ENCODE measurements at places on chromosomes 11 and 22.
A peak's percentile ranks its signal among the peaks of the same experiment; 100 is the strongest.

DNA sequence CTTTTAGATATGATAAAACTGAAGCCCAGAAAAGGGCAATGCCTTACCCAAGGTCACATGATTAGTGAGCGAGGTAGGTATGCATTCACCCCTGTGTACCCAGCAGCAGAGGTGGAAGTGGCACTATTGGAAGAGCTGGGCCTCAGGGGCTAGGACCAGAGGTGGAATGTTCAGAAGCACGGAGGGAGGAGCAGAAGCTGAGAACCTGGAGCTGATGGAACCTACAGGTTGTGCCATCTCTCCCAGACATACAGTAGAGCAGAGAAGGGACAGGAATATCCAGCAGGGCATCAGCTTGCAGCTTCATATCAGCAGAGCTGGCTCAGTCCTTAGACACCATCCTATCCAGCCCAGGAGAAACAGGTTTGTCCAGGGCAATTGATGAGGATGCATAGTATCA, 14.6 kb upstream of the FCHSD2 start:
- DNase-seq: no peak

DNA sequence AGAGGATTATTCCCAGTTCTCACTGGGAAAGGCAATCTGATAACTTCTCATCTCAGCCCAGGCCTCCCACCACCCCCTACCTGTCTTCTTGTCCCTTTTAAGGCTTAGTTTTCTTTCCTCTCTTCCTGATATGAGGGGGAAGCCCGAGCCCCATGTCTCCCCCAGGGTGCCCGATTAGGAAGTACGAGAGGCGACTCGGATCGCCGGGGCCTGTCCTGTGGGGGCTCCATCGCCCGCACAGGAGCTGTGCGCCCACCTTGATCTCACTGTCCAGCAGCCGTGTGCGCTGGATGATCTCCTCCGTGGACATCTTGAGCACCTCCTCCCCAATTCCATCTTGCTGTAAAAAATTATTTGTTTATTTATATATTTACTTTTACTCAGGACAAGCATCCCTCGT, 628 bp downstream of the PSMC3 start:
- DNase-seq: no peak

GRCh38 chr11:94519478-94520084, 7.3 kb downstream of the C11orf97 start:
- DNase-seq: peak; percentile 32

DNA sequence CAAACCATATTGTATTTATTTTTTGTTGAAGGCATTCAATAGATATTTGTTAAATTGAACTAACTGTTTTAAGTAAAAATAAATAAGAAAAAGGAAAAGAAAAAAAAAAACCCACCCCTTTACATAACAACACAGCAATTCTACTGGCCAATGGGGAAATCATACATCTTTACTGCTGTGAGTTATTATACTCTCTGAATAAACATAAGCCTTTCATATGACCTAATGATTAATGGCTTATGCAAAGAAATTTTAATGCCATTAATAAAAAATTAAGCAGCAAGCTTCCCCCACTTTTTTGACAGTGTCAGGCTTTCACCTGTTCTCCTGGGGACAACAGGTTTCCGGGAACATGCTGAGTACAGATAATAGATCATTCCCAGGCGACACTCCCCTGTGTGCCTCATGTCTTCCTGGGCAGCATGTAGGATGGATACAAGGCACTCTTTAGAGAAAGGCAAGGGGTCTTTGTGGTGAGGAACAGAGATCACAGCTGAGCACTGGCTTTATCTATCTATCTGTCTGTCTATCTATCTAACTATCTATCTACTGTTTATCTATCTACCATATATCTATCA, 676.0 kb downstream of the NTM start:
- DNase-seq: no peak

DNA sequence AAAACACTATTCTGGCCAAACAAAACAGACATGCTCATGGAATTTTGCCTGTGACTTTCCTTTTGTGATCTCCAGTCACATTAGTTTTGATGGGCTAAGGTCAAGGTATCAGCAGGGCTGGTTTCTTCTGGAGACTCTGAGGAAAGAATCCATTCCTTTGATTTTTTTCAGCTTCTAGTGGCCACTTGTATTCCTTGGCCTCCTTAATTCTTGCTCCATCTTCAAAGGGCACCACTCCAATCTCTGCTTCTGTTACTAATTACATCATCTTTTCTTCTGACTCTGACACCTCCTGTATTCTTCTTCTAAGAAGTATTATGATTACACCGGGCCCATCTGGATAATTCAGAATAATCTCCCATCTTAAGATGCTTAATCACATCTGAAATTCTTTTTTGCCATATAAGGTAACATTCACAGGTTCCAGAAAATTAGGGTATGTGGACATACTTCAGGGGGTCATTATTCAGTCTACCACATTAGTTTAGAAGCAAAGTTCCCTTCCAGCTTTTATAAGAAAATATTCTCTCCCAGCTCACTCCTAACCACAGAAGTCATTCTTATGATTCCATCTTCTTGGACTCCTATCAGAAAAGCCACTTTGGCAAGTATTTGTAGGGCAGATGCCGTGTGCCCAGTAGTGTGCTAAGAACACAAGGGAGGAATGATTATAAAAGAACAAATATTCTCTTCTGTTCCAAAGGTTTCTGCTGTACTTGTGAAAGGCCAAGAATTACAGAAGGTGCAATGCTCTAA, 56.4 kb upstream of the FSHB start:
- no peak for DNase-seq
